ENCODE measurements at places on chromosomes 3 and 15.

- DNase-seq: no peak
Measured at GRCh38 chr3:42698911-42699230, 3.7 kb downstream of the HHATL start.

GRCh38 chr3:124229420-124229819, 237.5 kb upstream of the ROPN1 start:
- DNase-seq: peak; percentile 72

DNA sequence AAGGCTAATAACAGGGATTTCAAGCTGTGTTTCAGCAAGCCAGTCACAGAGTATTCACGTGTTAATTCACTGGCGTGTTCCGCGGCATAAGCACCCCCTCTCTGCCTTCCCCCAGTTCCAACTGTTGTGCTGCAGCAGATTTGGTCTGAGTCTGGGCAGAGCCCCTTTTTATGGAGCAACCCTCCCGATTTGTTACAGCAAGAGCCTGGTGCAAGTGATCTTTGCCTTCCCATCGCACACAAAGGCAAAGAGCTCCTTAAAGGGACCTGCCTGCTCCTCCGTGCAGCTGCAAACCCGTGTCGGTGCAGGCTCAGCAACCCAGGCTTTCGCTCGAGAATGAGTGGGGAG, 170.5 kb downstream of the KCNAB1 start:
- DNase-seq: no peak

DNA sequence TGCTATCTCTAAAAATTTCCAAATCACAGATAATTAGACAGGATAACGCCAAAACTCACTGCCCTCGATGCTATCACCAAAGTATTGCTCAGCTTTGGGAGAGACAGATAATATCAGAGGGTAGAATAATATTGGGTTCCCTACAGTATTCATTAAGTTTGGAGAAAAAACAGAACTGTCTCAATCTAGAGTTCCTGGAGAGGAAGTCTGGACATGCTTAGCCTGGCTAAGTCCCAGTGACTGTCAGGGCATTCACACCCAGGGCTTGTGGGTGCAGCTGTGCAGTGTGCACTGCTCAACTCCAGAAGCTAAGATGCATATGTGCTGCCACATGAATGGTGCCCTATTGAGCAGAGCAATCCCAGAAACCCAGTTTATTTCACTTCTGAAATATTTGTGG, 459.6 kb upstream of the DPH6 start:
- no peak for DNase-seq

GRCh38 chr3:189455641-189456417, 175.4 kb upstream of the TP63 start:
- DNase-seq: no peak

DNA sequence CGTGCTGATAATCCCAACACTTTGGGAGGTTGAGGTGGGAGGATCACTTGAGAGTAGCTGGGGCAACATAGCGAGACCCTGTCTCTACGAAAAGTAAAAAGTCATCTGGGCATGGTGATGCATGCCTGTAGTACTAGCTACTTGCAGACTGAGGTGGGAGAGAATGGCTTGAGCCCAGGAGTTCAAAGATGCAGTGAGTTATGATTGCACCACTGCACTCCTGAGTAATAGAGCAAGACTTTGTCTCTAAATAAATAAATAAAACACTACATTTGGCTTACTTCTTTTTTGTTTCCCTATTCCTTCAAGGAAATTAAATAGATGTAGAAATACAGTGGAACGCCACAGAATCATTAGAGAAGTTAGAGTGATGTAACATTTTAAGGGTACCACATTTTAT, 20.1 kb upstream of the LDHAL6B start:
- no peak for DNase-seq

GRCh38 chr3:17771177-17772017, 29.0 kb upstream of the TBC1D5 start:
- peak; percentile 91 for DNase-seq

GRCh38 chr3:71600646-71601288, 17.2 kb upstream of the FOXP1 start:
- DNase-seq: no peak

DNA sequence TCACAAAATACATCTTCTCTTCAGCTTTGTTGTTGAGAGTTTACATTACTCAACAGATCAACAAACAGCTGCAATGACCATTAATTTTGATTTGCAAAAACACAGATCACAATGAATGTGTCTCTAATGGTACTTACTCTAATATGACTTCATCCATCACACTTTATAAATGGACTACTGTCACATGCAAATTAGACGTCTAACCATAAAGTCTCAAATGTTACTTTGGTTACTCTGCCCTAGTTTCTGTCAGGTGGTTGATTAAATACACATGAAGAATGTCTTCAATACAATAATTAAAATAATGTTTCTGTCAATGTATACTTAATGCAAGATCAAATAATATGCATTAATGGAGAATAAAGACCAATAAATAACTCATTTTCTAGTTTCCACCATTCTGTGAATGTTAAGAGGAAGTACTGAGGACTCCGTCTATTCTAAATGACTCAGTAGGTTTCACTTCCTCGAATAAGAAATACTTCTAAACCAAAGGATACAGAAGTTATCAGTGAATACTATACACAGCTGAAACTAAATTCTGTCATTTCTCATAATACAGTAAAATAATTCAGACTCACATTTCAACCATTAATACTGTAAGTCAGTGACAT, 145.8 kb downstream of the CBLB start:
- DNase-seq: peak; percentile 76

GRCh38 chr3:167798443-167798842, 62.9 kb downstream of the SERPINI1 start:
- no peak for DNase-seq

DNA sequence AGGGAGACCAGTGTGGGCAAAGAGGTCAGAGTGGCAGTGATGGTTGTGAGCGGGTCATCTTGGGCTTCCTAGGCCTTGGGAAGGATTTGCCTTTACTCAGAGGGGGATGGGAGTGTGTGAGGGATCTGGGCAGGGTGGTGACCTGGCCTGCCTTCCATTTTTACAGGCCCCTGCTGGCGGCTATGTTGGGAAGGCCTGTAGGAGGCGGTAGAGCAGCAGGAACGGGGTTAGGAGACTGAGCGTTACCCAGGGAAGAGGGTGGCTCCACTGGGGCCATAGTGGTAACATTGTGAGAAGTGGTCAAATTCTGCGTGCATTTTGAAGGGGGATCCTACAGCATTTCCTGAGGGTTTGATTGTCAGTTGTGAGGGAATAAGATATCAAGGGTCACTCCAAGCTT, 307.3 kb upstream of the CTDSPL start:
- peak; percentile 2 for DNase-seq

DNA sequence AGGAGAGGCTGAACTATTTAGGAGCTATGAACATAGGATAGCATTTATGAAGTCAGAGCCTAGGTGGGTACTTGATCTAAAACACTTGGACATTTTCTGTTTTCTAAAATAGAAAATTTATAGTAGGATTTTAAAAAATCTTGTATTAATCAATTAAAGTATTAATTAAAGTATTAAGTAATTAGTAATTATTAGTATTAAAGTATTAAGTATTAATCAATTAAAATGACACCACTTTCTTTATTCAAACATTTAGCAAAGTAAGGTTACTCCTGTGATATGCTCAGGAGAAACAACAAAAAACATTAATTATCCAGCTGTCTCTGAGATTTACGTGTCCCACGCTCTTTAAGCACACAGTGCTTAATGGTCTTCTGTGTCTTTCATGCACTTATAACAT, 32.2 kb downstream of the CHCHD4 start:
- no peak for DNase-seq

GRCh38 chr3:129727707-129728106, 121.2 kb upstream of the PLXND1 start:
- DNase-seq: no peak

DNA sequence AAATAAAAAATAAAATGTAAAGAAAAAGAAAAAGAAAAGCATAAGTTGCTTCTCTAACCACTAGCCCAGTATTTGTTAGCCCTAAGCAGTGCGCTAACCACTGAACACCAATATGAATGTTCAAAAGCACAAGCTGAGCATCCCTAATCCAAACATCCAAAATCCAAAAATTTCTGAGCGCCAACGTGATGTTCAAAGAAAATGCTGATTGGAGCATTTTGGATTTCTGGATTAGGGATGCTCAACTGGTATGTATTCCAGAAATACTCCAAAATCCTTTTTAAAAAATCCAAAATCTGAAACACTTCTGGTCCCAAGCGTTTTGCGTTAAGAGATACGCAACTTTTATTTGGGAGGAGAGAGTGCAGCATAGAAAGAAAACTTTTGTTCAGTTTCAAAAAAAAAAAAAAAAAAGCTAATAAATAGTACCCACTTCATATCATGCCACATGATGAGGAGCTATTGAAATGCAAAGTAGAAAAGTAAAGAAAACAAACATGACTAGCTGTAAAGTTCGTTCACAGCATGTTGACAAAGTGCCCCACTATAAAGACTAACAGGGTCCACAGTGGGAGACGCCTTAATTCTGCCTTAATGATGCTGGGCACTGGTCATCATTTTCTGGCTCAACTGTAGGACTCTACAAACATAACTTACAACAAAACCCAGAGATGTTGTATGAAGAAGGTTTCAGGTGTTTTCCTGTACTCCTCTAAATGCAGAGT, 32.4 kb downstream of the EDC3 start:
- DNase-seq: no peak
